ENCODE measurements at places on chromosomes 11 and 22. TPM values are rescaled to one million over a fixed set of nuclear protein-coding genes. Genes with fewer than 3 reads are reported as not detected.

FIBIN gene
- polyA plus RNA-seq, result not detected

TEX12 gene
- 0.68 TPM for polyA plus RNA-seq

NXPE4 gene
- polyA plus RNA-seq, result not detected

MPPED2 gene
- 0.38 TPM for polyA plus RNA-seq

INPP5J gene
- polyA plus RNA-seq, result 2.0 TPM

DNA sequence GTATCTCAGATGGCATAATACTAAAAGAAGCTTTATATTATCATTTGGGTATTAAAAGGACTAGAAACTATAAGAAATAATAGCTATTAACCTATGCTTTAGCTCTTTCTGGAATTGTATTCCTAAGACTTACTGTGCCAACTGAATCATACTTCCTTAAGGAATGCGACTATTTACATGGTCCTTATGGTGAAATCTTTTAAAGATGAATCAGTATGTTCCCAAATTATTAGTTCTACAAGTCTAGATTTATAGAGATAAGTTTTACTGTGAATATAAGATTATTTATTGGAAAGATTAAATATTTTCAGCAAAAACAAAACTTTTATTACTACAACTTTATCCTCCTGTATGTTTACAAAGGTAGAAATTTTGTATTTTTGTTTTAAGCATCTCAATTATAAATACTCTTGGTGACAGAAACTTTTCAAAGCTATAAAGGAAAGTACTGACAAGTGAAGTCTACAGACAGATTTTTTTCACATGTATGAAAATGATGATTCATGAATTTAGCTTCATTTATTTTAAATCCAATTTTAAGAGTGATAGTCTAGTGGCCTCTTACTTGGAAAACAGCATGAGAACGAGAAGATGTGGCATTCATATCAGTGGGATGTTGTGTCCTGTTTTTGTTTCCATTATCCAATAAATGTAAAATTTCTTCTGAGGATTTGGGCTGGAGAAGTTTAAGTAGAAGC is 17.8 kb downstream of the KIF18A start:
- no peaks in the 10 kb centered on the region for H3K4me1 ChIP-seq
- no peaks in the 10 kb centered on the region for H3K27me3 ChIP-seq
- no peak overlapping the region for H3K4me3 ChIP-seq
- H3K27ac ChIP-seq, result no peak overlapping the region
- no peak for DNase-seq
- H3K36me3 ChIP-seq, result no peaks in the 10 kb centered on the region

GRCh38 chr22:17481424-17481823 is 81.9 kb upstream of the SLC25A18 start:
- H3K27me3 ChIP-seq, result peaks cover 2% of the 10 kb centered on the region
- no peak overlapping the region for H3K4me3 ChIP-seq
- H3K36me3 ChIP-seq, result no peaks in the 10 kb centered on the region
- H3K4me1 ChIP-seq, result peaks cover 4% of the 10 kb centered on the region
- no peak overlapping the region for H3K27ac ChIP-seq
- DNase-seq, result no peak

- H3K4me3 ChIP-seq, result no peak overlapping the region
- H3K27ac ChIP-seq, result no peak overlapping the region
- H3K36me3 ChIP-seq, result no peaks in the 10 kb centered on the region
- H3K4me1 ChIP-seq, result no peaks in the 10 kb centered on the region
- DNase-seq, result no peak
Observed at GRCh38 chr11:123143921-123144320, 51.1 kb downstream of the CLMP start.

GRCh38 chr22:17105143-17106129 is 15.7 kb downstream of the TMEM121B start:
- no peaks in the 10 kb centered on the region for H3K27me3 ChIP-seq
- H3K4me1 ChIP-seq, result no peaks in the 10 kb centered on the region
- no peak for DNase-seq
- H3K36me3 ChIP-seq, result peaks cover 12% of the 10 kb centered on the region
- H3K27ac ChIP-seq, result no peak overlapping the region
- no peak overlapping the region for H3K4me3 ChIP-seq

GRCh38 chr11:28581286-28582242 is 473.4 kb downstream of the METTL15 start:
- H3K36me3 ChIP-seq, result no peaks in the 10 kb centered on the region
- H3K27me3 ChIP-seq, result no peaks in the 10 kb centered on the region
- no peaks in the 10 kb centered on the region for H3K4me1 ChIP-seq
- H3K27ac ChIP-seq, result no peak overlapping the region

DNA sequence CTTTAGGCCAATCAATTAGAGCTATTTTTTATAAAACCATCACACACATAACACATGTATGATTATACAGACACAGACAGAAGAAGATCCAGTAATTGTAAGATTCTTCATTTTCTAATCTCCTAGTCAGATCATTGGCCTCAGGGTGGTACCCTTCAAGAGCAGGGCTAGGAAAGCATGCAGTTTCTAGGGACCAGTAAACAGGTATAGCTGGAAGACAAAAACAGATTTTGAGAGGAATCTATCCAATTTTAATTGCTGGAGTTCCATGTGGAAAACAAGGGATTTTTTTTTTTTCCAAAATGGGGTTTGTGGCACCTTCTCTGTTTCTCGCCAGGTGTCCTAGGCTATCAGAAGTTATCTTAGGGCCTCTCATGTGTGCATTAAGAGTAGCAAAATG is 29.6 kb downstream of the METTL15 start:
- no peaks in the 10 kb centered on the region for H3K27me3 ChIP-seq
- H3K4me3 ChIP-seq, result no peak overlapping the region
- DNase-seq, result no peak
- no peaks in the 10 kb centered on the region for H3K4me1 ChIP-seq
- no peaks in the 10 kb centered on the region for H3K36me3 ChIP-seq

- H3K36me3 ChIP-seq, result no peaks in the 10 kb centered on the region
- no peak for DNase-seq
- no peaks in the 10 kb centered on the region for H3K4me1 ChIP-seq
Observed at GRCh38 chr22:48651981-48652538, 1175.6 kb downstream of the BRD1 start.

DNA sequence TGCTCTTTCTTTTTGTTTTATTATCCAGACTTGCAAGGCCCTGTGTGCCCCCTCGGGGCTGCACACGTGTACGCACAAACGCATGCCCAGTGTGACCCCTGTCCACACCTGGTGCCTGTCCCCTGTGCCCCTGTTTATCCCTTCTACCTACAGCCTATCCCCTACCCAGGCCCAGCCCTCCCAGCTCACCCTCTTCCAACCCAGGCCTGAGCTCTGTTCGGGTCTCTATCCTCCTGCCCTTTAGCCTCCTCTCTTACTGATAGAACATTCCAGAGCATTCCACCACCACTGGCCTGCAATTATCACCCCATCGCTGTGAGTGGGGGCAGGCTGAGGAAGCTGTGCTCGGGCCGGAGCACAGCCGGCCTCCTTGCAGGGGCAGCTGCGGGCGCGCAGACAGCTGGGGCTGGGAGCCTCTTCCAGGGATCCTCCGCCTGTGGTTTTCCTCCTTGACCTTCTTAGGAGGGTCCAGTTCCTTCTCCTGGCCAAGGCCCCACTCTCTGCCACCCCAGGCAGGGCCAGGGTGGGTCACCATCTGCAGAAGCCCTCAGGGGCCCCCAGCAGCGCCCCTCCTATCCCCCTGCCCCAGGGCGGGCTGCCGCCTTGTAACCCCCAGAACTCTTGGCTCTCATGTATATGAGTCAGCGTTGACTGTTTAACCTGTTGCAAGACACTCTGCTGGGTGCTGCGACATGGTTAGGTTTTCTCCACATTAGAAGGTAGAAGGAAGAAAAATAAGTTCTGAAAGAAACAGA is 41.8 kb upstream of the KCNQ1OT1 start:
- H3K36me3 ChIP-seq, result no peaks in the 10 kb centered on the region
- no peak overlapping the region for H3K4me3 ChIP-seq
- H3K27ac ChIP-seq, result no peak overlapping the region
- no peaks in the 10 kb centered on the region for H3K27me3 ChIP-seq
- H3K4me1 ChIP-seq, result no peaks in the 10 kb centered on the region

GRCh38 chr11:35944503-35945136 is 758 bp downstream of the LDLRAD3 start:
- DNase-seq, result no peak
- H3K4me1 ChIP-seq, result peaks cover 5% of the 10 kb centered on the region
- no peaks in the 10 kb centered on the region for H3K27me3 ChIP-seq

GRCh38 chr22:19648419-19648929 is 65.8 kb upstream of the SEPTIN5 start:
- no peak overlapping the region for H3K4me3 ChIP-seq
- H3K27me3 ChIP-seq, result no peaks in the 10 kb centered on the region
- H3K36me3 ChIP-seq, result no peaks in the 10 kb centered on the region
- no peaks in the 10 kb centered on the region for H3K4me1 ChIP-seq
- H3K27ac ChIP-seq, result no peak overlapping the region
- no peak for DNase-seq

- DNase-seq, result no peak
- no peak overlapping the region for H3K27ac ChIP-seq
- H3K36me3 ChIP-seq, result no peaks in the 10 kb centered on the region
- no peaks in the 10 kb centered on the region for H3K4me1 ChIP-seq
- H3K27me3 ChIP-seq, result peaks cover 4% of the 10 kb centered on the region
Observed at GRCh38 chr11:134535029-134536025, 123.3 kb upstream of the B3GAT1 start.

DNA sequence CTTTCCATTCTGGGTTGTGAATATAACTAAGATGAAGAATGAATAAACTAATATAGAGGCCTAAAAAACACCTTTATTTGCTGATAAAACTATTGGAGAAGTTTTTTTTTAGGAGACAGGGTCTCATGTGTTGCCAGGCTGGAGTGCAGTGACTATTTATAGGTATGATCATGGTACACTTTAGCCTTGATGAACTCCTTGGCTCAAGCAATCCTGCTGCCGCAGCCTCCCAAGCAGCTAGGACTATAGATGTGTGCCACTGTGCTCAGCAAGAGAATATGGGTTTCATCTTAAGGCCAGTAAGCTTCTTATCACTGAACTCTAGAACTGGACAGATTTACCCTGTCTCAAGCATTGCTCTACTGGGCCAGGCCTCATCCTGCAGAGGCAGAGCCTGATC is 26.6 kb downstream of the CCDC90B start:
- H3K4me1 ChIP-seq, result no peaks in the 10 kb centered on the region
- H3K4me3 ChIP-seq, result no peak overlapping the region
- no peak for DNase-seq
- H3K27ac ChIP-seq, result no peak overlapping the region
- H3K36me3 ChIP-seq, result peaks cover 15% of the 10 kb centered on the region
- no peaks in the 10 kb centered on the region for H3K27me3 ChIP-seq

DNA sequence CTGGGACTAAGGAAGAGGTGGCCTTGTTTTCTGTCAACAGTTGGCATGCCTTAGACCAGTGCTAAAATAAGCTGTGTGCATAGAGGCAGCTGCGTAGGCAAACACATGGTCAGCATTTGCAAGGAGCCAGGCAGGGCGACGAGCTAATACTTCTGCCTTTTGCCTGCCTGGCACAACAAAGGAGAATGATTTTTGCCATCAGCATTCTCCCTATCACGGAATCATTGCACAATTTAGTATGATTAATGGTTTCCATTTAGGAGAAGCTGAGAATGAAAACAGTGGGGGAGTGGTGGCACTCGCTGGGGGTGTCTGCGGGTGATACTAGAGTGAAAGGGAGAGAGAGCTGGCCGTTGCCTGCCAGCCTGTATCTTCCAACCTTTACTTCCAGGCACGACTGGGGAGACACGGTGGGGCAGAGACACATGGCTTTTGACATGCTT is 336.0 kb downstream of the CADM1 start:
- no peaks in the 10 kb centered on the region for H3K4me1 ChIP-seq
- H3K27me3 ChIP-seq, result no peaks in the 10 kb centered on the region
- H3K36me3 ChIP-seq, result no peaks in the 10 kb centered on the region
- no peak overlapping the region for H3K27ac ChIP-seq
- H3K4me3 ChIP-seq, result no peak overlapping the region
- DNase-seq, result no peak

DNA sequence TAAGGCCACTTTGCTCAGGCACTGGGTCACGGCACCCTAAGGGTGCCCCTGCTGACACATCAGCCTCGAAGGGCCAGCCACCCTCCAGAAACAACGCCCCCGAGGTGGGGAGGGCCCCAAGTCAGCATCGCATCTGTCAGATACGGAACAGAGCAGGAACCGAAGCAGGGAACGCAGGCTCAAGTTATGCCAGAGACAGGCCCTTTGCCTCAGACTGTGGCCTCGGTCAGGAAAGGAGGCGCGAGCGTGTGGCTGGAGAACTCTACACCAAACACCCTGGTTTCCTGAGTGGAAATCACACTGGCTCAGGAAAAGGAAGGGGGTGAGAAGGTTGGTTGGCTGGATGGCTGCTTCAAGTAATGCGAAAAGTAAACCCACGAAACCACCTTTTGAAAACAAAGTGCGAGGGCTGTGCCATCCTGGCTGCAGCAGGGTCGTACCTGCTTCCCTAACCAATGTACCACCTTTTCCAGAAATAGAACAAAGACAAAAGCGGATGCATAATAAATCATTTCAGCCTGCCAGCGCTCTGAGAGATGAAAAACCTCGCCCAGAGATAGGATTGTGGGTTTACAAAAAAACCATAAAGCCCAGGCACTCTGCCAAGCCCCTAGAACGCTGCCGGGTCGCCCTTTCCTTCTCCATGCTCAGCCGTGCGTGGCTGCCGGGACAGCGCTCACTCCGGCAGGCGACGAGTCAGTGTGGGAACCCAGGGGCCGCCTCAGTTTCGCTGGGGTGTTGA is 38.6 kb downstream of the TRMU start:
- H3K27me3 ChIP-seq, result no peaks in the 10 kb centered on the region
- no peak overlapping the region for H3K27ac ChIP-seq
- peaks cover 6% of the 10 kb centered on the region for H3K4me1 ChIP-seq

DNA sequence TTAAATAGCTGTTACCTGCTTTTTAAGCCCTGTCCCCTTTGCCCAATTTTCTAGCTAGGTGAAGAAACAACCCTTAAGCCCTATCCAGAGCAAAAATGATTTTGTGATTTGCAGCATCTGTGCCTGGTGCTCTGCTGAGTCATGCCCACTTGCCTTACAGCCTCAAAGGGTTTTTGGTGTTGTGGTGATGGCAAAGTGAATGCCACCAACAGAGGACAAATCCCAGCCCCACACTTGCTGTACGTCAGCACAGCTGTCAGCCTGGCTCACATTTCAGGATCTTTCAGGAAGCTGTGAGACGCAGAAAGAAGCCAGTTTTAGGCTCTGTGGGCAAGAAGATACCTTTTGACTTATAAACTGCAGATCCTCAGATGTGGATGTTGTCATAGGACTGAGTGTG is 401.7 kb downstream of the TENM4 start:
- no peaks in the 10 kb centered on the region for H3K4me1 ChIP-seq
- H3K27ac ChIP-seq, result no peak overlapping the region
- H3K27me3 ChIP-seq, result no peaks in the 10 kb centered on the region
- no peak overlapping the region for H3K4me3 ChIP-seq

- DNase-seq, result no peak
- no peaks in the 10 kb centered on the region for H3K27me3 ChIP-seq
- no peak overlapping the region for H3K4me3 ChIP-seq
- peaks cover 2% of the 10 kb centered on the region for H3K36me3 ChIP-seq
- no peaks in the 10 kb centered on the region for H3K4me1 ChIP-seq
Observed at GRCh38 chr11:4030197-4030596, 64.4 kb upstream of the RRM1 start.

DNA sequence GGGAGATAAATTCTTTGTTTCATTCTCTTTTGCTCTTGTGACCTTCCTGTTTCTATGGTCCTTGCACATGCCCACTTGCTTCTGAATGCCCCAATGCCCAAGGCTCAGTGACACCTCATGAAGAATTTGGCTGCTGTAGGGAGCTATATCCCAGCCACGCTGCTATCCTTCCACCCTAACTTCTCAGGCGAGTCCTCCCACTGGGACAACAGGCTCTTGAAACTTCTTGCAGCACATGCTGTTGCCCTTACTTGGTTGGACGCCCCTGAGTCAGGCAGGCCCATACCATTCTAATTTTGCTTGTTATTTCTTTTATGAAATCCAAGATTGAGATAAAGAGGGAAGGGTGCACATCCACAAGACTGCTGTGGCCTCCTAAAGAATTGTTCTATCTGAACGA is 57.6 kb upstream of the BLID start:
- H3K4me3 ChIP-seq, result no peak overlapping the region
- no peaks in the 10 kb centered on the region for H3K27me3 ChIP-seq
- no peaks in the 10 kb centered on the region for H3K4me1 ChIP-seq
- DNase-seq, result no peak
- H3K36me3 ChIP-seq, result no peaks in the 10 kb centered on the region

Data from GM12878 (cell line).